Kidney glomerular epithelial cell (primary cell): ENCODE measurements at places on chromosomes 16 and 17.

GRCh38 chr16:68985855-68986254, 119.6 kb upstream of the HAS3 start:
- no peak for DNase-seq

- peak; percentile 84 for DNase-seq
These were observed 26.8 kb upstream of the PRKCA start for GRCh38 chr17:66275651-66276050.

- DNase-seq: no peak
These were observed 32.7 kb downstream of the CDK5RAP3 start for GRCh38 chr17:48003417-48004151.

DNA sequence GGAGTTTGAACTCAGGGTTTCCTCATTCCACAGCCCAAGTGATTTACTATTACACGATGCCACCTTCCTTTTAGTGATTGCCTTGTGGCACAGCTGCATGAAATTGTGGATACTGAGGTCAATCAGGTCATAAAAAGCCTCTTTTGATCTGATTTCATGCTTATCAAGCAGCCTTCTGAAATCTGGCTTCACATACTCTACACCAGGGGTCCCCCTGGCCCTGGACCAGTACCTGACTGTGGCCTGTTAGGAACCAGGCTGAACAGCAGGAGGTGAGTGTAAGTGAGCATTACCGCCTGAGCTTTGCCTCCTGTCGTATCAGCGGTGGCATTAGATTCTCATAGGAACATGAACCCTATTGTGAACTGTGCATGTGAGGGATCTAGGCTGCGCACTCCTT, 13.8 kb downstream of the SLFN5 start:
- no peak for DNase-seq

DNA sequence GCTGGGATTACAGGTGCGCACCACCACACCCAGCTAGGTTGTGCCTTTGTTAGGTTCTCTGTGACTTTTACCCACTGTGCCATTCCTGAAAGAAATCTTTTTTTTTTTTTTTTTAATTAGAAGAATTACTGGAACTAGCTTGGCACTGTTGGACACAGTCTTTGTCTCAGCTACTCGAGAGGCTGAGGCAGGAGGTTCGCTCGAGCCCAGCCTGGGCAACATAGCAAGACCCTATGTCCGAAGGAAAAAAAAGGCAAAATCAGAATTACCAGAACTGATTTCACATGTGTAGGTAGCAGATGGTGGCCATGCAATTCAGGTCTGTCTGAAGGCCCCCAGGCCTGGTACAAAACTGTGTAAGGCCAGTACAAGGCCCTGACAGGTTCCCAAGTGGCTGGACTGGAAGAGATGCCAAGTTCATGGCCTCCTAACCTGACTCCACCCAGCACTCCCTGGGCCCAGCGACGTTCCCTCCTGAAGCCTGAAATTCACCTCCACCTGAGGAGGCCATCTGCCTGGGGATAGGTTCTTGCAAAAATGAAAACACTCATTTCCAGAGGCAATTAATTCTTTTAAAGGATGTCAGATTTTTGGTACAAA, 23.0 kb downstream of the CARHSP1 start:
- DNase-seq: no peak

DNA sequence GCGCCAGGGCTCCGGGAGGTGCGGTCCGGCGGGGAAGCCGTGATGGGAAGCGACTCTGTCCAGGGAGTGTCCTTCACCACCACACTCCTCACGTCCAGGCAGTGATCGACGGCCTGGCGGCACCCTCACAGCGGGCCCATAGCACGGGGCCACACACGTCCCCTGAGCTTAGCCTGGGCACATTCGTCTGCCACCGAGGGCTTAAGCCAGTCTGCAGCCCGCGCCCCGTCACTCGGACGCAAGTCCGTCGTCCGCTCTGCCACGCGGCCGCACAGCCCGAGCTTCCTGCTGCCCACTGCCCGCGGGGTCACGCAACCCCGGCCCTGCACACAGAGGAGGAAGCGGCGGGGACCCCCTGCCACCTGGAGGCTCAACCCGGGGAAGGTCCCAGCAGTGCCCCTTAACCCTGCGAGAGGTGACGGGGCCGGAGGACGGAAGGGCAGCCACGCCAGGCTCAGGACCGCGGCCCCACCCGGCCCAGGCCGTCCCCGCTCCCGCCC, 3.0 kb upstream of the TBX2 start:
- DNase-seq: no peak

DNA sequence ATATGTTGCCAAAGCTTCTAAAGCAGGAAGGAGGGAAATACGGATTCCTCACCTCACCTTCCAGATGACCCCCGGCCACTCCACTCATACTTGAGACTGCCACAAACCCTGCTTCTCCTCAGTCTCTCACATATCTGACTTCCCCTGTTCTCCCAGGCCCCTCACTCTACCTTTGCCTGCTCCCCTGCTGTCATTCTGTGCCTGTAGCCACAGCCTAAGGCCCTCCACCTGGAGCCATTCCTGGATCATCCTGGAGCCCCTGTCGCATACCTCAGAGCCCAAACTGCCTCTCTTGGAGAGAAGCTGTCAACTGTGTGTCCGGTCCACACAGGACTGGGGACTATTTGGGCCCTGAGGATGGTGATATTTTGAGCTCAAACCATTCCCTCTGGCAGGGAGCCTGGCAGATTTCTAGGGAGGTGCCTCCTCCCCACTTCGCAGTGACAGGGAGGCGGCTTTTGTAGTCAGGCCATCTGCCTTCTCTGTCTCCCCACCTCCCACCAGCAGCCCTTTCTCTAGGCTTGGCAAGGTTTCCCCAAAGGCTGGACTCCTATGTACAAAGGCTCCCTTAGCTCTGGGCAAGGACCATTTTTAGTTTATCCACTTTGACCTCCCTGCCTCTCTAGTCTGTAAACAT, 2.3 kb upstream of the MED24 start:
- DNase-seq: no peak

GRCh38 chr17:81040791-81041337, 5.9 kb downstream of the BAIAP2 start:
- DNase-seq: no peak

DNA sequence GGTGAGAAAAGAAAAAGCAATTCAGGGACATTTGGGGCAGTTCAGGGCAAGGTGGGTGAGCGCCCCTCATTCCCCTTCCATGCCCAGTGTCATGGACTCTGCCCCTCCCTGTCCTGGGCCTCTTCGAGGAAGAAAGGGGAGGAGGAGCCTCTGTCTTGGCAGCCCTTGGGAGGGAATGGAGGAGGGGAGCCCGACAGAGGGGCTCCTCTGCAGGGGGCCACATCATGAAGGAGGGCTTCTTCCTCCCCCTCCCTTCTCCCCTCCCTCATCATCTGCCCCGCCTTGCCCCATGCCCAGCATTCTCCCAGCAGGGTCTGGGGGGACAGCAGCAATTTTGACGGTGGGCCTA, 33.2 kb upstream of the TAC4 start:
- no peak for DNase-seq

- no peak for DNase-seq
These were observed 41.3 kb downstream of the BAIAP2 start for GRCh38 chr17:81076141-81076679.
